ENCODE measurements at places on chromosomes 5 and 9.

- DNase-seq: no peak
These were observed 155.3 kb downstream of the MACROH2A1 start for GRCh38 chr5:135243556-135244285.

DNA sequence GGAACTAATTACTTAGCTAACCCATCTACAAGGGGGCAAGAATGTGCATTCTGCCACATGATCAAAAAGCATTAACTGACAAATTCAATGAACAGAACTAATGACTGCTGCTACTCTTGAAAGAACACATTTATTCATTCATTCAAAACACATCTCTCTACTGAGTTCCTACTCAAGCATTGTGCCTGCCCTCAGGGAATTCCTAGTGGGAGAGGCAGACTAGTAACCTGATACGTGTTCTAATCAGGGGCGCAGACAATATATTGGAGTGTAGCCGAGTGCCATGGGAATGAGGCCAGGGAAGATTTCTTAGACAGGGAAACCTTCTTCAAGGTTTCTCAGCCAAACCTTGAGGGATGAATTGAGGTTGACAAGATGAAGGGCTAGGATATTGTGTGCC, 56.7 kb upstream of the PAPPA start:
- no peak for DNase-seq

DNA sequence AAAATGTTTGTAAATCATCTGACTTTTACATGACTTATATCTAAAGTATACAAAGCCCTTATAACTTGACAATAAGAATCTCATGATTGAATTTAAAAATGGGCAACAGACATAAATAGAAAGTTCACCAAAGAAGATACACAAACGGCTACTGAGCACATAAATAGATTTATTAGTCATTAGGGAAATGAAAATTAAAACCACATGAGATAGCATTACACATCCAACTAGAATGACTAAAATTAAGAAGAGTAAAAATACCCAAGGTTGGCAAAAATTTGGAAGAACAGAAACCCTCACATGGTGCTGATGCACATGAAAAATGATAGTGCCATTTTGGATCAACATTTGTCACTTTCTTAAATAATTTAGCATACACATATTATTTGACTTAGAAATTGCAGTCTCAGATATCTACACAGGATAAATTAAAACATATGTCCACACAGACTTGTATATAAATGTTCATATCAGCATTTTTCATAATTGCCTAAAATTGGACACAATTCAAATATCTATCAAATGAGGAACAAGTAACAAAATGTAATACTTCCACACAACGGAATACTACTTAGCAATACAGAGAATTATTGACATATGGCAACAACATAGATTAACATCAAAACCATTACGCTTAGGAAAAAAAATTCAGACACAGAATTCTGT, 359.1 kb upstream of the DAB2 start:
- DNase-seq: no peak

GRCh38 chr5:58188262-58188651, 271.6 kb downstream of the PLK2 start:
- no peak for DNase-seq

- no peak for DNase-seq
These were observed 55.1 kb downstream of the ACTL7B start for GRCh38 chr9:108800632-108801099.

- DNase-seq: no peak
These were observed 25.2 kb upstream of the NREP start for GRCh38 chr5:111782216-111782615.
